Neural crest cell (in vitro differentiated cells): ENCODE measurements at places on chromosomes 16 and 17. TPM values are rescaled to one million over a fixed set of nuclear protein-coding genes. Genes with fewer than 3 reads are reported as not detected.

DNA sequence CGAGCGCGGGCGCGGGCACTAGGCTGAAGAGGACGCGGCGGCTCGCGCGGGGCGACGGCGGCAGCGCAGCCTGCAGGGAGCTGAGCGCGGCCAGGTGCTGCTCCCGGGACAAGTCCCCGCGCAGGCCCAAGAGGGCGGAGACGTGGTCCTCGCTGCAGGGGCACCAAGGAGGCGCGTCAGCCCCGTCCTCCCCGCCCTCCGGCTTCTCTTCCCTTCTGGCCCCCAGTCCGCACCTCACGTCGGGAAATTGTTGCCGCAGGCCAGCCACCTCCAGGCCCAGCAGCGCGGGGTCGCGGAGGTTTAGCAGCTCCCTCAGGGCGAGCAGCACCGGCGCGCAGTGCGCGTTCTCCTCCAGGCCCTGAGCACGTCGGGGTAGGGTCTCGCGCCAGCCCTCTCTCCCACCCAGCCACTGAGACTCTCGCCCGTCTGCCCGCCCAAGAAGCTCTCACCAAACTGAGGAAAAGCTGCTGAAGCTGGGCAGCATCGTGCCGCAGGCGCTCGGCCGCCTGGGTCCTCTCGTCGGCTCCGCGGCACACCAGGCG lies 761 bp upstream of the MATCAP1 start:
- DNase-seq, result no peak

- DNase-seq, result no peak
These were observed 172.8 kb downstream of the RBFOX3 start for GRCh38 chr17:79438058-79438457.

- DNase-seq, result no peak
These were observed 718.1 kb upstream of the EEF2KMT start for GRCh38 chr16:5815570-5816237.

Gene DBNDD1
- total RNA-seq, result 4.9 and 5.6 TPM in 2 replicates

GRCh38 chr16:2158262-2158638 lies 2.7 kb downstream of the TRAF7 start:
- no peak for DNase-seq

- peak; percentile 99 for DNase-seq
These were observed 16.1 kb upstream of the PLLP start for GRCh38 chr16:57300387-57301125.

- DNase-seq, result no peak
These were observed 55.2 kb downstream of the ARSG start for GRCh38 chr17:68346448-68346847.

GRCh38 chr17:2237521-2237921 lies 66.1 kb downstream of the SMG6 start:
- no peak for DNase-seq

- no peak for DNase-seq
These were observed 481.9 kb downstream of the SOX9 start for GRCh38 chr17:72602517-72603419.

DNA sequence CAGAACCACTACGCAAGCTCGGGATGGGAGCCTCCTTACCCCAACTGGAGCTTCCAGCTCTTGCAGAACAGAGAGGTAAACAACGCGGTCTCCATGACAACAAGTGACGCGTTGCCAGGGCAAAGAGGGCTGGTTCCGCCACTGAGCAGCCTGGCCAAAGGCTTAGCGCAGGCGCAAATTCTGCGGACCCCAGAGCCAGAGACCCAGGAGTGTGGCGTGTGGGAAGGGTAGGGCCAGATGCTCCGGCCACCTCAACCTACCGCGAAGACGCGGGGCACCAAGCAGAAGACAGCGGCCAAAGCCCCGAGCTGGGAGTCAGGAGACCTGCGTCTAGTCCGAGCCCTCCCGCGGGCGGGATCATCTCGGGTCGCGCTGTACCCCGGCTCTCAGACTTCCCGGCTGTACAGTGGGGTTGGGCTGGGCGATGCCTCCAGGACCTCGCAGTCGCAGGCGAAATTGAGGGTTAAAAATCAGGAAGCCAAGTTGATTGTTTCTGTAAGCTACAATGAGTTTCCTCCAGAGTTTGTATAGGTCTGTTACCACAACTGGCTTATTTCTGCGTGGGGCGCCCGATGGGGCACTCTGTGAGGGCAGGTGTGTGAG lies at the start of gene TEKT1:
Gene TEKT1, minus strand, starts transcription at position 69 of the 603 bp plus-strand sequence. CDS start 1,353 bp downstream, outside the sequence.
- DNase-seq, result peak; percentile 75

Gene NPIPA1
- total RNA-seq, result 171 and 176 TPM in 2 replicates

Gene PROCA1
- total RNA-seq, result 11.7 and 12.5 TPM in 2 replicates

GRCh38 chr16:57754354-57755060 lies 18.9 kb downstream of the KATNB1 start:
- DNase-seq, result no peak

DNA sequence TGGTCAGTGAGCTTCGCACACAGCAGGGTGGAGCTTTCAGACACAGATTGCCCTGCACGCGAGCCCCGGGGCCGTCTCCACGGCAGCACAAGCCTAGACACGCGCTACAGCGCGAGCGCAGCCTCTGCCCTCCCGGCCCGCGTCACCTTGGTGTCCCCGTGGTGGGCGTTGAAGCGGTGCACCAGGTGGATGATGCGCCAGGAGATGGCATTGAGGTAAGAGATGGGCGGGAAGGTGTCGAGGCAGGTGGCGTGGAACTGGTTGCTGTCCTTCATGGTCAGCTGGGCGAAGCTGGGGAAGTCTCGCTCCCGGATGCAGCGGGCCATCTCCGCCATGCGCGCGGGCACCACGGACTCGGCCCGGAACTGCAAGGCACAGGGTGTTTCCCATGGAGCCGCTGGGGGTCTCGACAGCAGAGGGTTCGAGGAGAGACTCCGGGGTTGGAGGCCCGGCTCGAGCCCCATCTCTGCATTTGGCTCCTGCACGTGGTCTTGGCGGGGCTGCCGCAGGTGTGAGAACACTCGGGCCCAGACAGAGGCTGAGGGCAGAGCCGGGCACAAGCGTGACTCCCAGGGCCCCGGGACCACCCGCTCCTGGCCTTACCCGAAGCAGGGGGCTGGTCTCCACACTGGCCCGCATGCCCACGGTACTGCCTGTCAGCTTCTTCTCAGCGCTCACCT lies 4.3 kb upstream of the CYBA start:
- no peak for DNase-seq

DNA sequence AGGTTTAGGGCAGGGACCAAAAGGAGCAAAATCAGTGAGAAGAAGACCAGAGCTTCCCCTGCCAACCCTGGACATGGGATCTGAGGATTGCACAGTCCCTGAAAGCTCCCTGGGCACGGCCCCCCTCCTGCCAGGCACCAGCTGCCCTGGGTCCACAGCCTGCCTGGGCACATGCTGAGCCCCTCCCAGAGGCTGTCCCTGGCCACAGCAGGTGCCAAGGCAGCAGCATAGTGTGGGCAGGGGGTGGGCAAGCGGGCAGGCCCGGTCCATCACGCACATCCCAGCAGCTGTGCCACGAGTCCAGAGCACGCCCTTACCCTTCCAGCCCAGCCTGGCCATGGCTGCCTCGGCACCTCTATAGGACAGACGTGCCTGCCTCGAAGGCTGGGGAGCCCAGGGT lies 12.7 kb downstream of the SCN4A start:
- no peak for DNase-seq

- no peak for DNase-seq
These were observed 29.0 kb downstream of the HEXIM2 start for GRCh38 chr17:45190503-45191255.

Gene CCDC200
- not detected in 2 replicates for total RNA-seq

DNA sequence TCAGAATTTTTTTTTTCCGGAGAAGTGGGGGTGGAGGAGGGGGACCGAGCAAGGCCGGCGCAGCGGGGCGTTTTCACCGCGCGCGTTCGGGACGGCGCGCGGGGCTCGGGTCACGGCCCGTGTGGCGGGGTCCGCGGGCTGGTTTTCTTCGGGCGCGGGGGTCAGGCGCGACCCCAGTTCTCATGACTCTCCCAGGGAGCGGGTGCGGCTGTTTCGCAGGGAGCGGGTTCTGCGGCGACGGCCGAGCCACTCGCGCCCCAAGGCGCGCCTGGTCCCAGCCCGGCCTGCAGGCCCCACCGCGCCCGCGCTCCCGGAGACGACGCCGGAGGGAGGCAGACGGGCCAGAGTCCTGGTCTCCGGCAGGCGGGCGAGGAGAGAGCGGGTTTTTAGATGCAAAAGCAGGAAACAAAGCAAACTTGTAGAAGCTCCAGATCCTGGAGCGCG lies 1.0 kb downstream of the BAHCC1 start:
- no peak for DNase-seq

DNA sequence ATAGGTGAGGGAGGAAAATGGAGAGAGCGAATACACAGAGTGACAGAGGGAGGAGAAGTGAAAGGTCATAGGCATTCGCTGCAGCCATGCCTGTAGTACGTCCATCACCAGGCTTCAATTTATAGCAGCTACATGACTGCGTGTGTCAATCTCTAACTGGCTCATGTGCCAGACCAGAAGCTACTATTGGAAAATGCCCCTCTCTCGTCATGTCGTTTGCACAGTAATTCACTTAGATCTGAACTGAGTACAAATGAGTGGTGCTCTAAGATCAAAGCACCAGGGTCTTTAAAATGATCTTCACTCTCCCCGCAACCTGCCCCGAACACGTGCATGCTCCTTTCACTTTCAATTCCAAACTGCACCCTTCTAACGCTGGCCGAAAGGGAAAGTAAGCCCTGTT lies 51.3 kb downstream of the ADCY9 start:
- DNase-seq, result no peak

Gene XAF1
- not detected in 2 replicates for total RNA-seq

DNA sequence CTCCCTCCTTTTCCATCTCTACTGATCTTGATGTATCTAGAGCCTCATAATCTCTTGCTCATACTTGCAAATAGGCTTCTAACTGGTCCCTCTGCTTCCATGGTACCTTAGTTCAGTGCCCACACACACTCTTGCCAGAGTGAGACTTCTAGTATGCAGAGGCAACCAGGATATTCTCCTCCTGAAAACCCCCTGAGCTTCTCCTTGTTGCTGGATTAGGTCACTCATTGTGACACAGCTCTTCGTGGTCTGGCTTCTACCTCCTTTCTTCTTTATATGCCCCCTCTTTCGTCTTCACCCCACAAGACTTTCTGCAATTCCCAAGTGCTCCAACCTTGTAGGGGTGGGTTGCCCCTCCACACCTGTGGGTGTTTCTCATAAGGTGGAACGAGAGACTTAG lies 2.5 kb upstream of the FAM20A start:
- DNase-seq, result no peak

DNA sequence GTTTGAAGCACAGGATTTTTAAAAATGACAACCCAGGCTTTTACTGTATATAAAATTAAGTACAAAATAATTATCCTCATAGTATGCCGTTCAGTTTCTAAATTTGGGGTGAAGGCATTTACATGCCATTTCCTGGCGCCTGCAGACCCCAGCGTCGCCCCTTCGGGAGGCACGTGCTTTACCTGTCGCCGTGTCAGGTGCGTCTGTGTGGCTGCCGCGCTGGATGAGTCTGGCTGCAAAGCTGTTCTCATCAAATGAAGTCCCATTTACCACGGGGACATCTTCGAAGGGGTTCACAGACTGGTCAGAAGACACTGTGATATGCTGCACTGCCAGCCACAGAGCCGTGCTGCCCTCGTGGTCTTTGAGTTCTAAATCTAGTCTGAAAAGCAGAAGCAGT lies 51.8 kb downstream of the CYB5D2 start:
- DNase-seq, result no peak

Gene KRTAP17-1
- not detected in 2 replicates for total RNA-seq

Gene MEOX1
- total RNA-seq, result 1.1 and 1.7 TPM in 2 replicates

DNA sequence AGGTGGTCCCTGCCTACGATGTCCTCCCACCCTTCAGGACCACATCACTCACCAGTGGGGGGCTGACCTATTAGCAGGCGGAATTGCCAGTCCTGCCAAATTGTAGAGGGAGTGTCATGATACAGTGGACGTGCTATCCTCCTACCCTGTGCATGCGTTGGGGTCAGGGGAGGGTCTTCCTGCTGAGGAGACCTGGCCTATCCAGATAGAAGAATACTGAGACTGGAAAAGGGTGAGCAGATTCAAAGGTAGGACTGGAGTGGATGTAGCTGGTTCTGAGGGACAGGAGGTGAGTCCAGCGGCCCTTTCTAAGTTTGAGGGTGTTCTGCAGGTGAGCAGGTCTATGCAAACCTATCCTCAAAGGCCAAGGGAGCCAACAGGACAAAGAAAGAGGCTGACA lies 8.0 kb downstream of the PRSS41 start:
- no peak for DNase-seq

DNA sequence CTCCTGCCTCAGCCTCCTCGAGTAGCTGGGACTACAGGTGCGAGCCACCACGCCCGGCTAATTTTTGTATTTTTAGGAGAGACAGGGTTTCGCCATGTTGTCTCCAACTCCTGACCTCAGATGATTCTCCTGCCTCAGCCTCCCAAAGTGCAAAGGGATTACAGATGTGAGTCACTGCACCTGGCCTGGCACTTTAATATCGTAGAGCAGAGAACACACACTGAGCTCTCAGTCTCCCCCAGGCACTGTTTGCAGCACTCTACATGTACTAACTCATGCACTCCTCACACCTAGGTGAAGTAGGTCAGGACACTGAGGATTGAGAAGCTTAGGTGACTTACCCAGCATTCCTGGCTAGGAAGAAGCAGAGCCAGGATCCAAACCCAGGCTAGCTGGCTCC lies 15.0 kb downstream of the C17orf100 start:
- no peak for DNase-seq

DNA sequence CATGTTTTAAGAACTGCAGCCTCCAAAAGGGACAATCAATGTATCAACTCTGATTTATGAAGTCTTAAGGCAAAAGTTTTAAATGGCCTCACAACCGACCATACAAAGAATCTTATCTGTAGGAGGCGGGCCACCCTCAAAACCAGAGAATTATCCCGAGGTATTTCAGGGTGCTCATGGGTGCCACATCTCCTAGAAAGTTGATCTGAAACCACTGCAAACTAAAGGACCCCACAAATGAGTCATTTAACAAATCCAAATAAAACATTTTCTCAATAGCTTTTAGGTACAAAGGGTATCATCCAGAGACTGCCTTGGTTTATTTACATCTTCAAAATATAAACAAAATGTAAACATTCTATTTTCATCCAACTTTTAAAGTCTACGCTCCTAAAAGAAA lies 6.8 kb downstream of the ERN1 start:
- DNase-seq, result no peak

DNA sequence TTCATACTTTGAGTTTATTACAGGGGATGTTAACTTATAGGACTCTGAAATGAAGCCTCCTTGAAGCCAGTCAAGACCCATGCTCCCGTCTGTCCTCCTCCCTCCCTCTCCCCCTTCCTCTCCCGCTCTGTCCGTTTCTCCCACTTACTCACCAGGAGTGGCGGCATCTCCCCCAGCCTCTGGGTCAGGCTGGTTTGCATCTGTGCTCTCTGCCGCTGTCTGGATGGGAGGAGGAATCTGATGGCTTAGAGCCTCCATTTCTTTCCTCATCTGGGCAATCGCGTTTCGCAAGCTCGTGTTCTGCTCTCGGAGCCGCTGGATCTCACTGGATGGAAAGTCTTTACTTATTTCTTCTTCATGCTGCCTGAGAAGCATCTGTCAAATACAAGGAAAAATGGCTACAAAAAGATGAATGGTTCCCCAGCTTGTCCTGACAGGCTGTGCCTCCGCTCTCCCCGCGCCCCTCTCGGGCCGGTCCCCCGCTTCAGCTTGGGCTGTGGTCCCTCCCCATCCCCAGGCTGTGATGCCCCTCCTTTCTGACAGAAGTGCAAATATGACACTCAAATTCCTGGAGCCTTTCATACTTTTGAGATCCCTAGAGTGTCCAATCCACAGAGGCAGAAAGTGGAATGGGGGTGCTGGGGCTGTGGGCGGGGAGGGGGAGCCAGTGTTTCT lies 40.0 kb downstream of the CCDC57 start:
- no peak for DNase-seq
